Occipital lobe (tissue), 3 donors: ENCODE measurements at places on chromosomes 1 and 21. TPM values are rescaled to one million over a fixed set of nuclear protein-coding genes. Genes with fewer than 3 reads are reported as not detected.

The PLCH2 gene
- total RNA-seq = 4.2 TPM

The RHEX gene
- total RNA-seq = not detected

The OR10T2 gene
- total RNA-seq = not detected

The PALMD gene
- 30.4 TPM for total RNA-seq

- no peak for DNase-seq
Measured at GRCh38 chr1:113488576-113489177, 98.4 kb downstream of the MAGI3 start.

- DNase-seq = no peak
Measured at GRCh38 chr1:6257541-6258069, 3.3 kb downstream of the GPR153 start.

DNA sequence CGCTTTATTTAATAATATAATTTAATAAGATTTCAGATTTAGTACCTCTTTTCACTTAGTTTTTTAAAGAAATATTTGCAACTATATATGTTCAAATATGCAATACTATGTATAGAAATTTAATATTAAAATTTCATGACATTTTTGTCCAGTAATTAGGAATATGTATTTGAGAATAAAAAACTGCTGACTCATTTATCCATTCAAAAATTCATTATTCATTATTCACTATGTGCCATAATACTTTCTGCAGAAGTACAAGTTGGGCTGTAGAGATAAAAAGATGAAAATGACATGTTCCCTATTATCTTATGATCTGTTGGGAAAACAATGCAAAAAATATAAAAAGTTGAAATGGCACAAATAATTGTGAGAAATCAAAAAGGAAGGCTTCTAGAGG lies 3.4 kb upstream of the C1orf53 start:
- no peak for DNase-seq

DNA sequence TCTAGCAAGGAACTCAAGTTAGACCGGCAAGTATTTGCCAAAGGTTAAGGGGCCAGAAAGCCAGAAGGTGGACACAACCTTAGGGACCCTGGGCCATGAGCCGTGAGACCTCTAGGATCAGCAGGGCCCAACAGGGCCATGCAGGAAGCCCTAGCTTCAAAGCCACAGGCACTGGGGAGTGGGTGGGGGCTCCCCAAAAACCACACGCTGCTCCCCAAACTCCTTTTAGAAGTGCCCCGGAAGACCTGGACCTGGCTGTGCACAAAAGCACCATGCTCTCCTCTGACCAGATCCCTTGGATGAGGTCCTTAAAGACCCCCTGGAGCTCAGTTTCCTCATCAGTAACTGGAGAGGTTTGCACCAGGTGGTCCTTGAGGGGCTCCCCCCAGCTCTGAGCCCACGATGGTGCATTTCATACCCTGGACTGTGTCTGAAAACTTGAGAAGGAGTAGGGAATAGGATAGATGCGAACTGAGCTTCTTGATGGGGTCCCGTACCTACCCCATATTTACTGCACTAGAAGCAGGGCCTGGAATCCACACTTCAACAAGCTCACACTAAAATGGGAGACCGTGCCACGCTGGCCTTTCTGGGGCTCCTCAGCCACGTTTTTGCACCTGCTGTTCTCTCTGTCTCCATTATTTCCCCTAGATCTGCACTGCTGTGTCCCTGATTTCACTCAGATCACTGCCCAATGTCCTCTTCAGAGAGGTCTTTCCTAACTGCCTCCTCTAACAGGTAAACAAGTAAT lies 40.6 kb upstream of the LBR start:
- no peak for DNase-seq

- no peak for DNase-seq
Measured at GRCh38 chr1:70038025-70038424, 167.4 kb downstream of the LRRC40 start.

DNA sequence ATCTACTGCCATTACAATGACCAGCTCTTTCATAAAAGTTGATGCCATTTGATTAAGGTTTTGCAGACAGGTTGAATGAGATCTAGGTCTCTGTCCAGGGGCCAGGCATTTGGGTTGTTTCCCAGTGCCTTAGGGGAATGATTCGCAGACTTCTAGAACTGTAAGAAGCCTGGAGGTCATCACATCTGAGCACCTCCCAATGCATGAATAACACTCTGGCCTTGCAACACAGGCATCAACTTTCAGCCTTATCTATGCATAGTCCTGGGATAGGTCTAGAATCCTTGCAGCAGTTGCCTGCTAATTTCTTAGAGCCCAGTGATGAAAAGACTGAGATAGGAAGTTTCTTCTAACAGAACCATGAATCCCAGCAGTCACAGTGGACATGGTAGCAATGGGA lies 44.8 kb upstream of the KCND3 start:
- no peak for DNase-seq

DNA sequence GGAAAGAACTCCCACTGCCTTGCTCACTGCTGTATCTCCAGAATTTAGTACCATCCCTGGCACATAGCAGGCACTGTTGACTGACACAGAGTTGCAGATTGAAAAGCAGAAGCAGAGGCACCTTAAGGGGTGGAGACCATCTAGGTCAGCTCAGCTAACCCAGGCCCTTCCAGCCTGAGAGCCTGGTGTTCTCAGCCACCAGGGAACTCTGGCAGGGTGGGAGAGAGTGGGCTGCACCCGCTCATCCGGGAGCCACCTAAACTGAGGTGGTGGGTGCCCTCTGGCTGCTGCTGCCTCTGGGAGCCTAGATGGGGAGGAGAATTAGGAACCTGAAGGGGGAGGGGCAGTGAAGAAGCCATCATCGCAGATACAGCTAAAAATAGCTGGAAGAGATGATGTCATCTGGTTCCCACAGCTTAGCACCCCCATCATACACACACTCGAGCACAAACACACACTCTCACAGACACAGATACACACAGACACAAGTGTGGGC lies 1.5 kb upstream of the TSPAN1 start:
- peak; percentile 15 for DNase-seq

- DNase-seq = no peak
Measured at GRCh38 chr1:24472527-24473251, 29.9 kb upstream of the RCAN3 start.

- DNase-seq = no peak
Measured at GRCh38 chr1:180863158-180863775, 49.4 kb upstream of the KIAA1614 start.

DNA sequence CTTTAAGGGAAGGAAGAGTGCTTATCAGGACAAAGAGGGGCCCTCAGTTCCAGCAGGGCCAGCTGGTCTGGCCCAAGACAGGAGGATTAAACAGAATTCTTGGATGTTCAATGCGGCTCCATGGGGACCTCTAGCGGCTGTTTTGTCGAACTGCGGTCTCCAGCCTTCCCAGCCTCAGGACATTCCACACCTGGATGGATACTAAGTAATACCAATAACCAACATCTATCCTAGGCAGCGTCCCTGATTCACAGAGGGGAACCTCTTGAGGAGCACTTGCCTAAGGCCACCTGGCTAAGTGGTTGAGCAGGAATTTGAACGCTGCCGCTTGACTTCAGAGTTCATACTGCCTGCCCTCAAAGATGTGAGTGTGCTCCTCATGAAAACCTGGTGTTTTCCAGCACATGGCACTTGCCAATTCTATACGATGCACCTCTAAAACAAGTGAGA lies 15.5 kb upstream of the CD247 start:
- DNase-seq = peak; percentile 26
